Activated B cell treated with CpG ODN at 0.5 μM for 24 hours (primary cell): ENCODE measurements at places on chromosomes 16 and 17.

DNA sequence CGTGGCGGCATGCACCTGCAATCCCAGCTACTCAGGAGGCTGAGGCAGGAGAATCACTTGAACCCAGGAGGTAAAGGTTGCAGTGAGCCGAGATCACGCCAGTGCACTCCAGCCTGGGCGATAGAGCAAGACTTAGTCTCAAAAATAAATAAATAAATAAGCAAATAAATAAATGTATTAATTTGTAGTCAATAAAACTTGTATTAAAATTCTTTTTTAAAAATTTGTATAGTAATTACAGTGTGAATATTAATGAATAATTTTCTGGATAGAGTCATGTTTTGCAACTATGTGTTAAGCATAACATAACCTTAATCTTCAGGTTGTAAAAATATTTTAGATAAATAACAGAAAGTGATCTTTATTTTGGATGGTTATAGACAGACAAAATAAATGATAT, 27.2 kb upstream of the DUSP14 start:
- H3K4me1 ChIP-seq: no peaks in the 10 kb centered on the region
- no peaks in the 10 kb centered on the region for H3K27me3 ChIP-seq
- peaks cover 55% of the 10 kb centered on the region for H3K36me3 ChIP-seq
- no peak overlapping the region for H3K27ac ChIP-seq
- no peak overlapping the region for H3K4me3 ChIP-seq

DNA sequence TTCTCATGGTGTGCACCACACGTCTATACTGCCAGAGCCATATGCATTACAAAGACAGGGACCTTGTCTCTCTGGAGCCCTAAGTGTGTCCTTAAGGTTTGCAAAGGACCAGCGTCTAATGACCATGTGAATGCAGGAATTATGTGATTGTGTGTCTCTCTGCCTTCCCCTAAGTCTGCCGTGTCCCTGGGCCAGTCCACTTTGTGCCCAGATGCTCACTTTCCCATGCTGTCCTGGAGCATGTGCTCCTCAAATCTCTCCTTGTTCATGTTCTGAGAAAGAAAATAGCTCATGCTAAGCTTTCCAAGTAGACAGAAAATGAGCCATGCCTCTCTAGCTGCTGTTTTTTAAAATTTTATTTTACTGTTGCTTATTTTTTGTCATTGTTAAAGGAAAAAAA, 125.5 kb downstream of the RBFOX1 start:
- H3K4me3 ChIP-seq: no peak overlapping the region
- no peak overlapping the region for H3K27ac ChIP-seq
- no peak for DNase-seq
- H3K4me1 ChIP-seq: no peaks in the 10 kb centered on the region

GRCh38 chr17:50117202-50118051, 12.5 kb downstream of the SAMD14 start:
- H3K27ac ChIP-seq: no peak overlapping the region
- peaks cover 14% of the 10 kb centered on the region for H3K4me1 ChIP-seq
- DNase-seq: peak; percentile 63
- H3K36me3 ChIP-seq: no peaks in the 10 kb centered on the region
- H3K4me3 ChIP-seq: peak overlapping the region; percentile 62
- peaks cover 42% of the 10 kb centered on the region for H3K27me3 ChIP-seq

- H3K27me3 ChIP-seq: no peaks in the 10 kb centered on the region
- peaks cover 2% of the 10 kb centered on the region for H3K36me3 ChIP-seq
- H3K4me3 ChIP-seq: no peak overlapping the region
- no peak for DNase-seq
Measured at GRCh38 chr17:65952015-65952414, 239.9 kb downstream of the CEP112 start.

DNA sequence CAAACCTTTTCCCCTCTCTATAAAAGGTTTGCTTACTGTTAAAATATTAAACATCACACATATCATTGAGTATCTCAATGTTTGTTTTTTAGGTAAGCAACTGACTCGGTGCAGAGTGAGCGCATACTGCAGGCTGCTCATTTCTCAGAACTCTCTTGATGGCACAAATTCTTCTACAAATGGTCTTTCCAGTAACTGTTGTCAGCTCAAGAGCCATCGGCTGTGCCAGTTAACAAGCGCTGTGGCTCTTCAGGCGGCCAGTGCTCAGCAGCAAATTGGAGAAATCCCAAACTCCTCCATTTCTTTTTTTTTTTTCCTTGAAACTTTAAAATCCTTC, 8.6 kb downstream of the ABCA3 start:
- no peak overlapping the region for H3K27ac ChIP-seq
- H3K27me3 ChIP-seq: peaks cover 8% of the 10 kb centered on the region
- no peaks in the 10 kb centered on the region for H3K4me1 ChIP-seq
- DNase-seq: no peak
- H3K36me3 ChIP-seq: no peaks in the 10 kb centered on the region

GRCh38 chr16:11627822-11628457, 40.3 kb upstream of the SNN start:
- DNase-seq: no peak
- no peak overlapping the region for H3K27ac ChIP-seq
- H3K4me3 ChIP-seq: no peak overlapping the region
- H3K27me3 ChIP-seq: no peaks in the 10 kb centered on the region
- H3K4me1 ChIP-seq: peaks cover 49% of the 10 kb centered on the region
- no peaks in the 10 kb centered on the region for H3K36me3 ChIP-seq

DNA sequence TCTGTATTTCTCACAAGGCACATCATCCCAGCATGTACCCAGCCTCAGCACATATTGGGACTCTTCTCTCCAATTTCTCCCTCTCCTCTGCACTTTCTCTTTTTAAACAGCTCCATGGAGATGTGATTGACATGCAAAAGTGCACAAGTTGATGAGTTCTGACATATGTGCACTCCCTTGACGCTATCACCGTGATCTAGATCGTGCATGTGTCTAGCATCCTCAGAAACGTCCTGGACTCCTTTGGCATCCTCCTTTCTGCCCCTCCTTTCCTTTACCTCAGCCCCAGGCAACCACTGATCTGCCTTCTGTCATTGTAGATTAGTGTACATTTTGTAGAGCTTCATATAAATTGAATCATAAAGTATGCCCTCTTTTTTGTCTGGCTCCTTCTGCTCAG, 108.0 kb upstream of the HSBP1 start:
- no peak overlapping the region for H3K27ac ChIP-seq
- H3K27me3 ChIP-seq: peaks cover 8% of the 10 kb centered on the region
- no peaks in the 10 kb centered on the region for H3K4me1 ChIP-seq
- no peak for DNase-seq

- no peak for DNase-seq
- H3K36me3 ChIP-seq: peaks cover 14% of the 10 kb centered on the region
- H3K4me3 ChIP-seq: no peak overlapping the region
- no peaks in the 10 kb centered on the region for H3K27me3 ChIP-seq
- peaks cover 10% of the 10 kb centered on the region for H3K4me1 ChIP-seq
- H3K27ac ChIP-seq: no peak overlapping the region
Measured at GRCh38 chr16:17211797-17212196, 259.0 kb downstream of the XYLT1 start.
